Astrocyte (in vitro differentiated cells and primary cell): ENCODE measurements at places on chromosomes 5 and 9. TPM values are rescaled to one million over a fixed set of nuclear protein-coding genes. Genes with fewer than 3 reads are reported as not detected.

DNA sequence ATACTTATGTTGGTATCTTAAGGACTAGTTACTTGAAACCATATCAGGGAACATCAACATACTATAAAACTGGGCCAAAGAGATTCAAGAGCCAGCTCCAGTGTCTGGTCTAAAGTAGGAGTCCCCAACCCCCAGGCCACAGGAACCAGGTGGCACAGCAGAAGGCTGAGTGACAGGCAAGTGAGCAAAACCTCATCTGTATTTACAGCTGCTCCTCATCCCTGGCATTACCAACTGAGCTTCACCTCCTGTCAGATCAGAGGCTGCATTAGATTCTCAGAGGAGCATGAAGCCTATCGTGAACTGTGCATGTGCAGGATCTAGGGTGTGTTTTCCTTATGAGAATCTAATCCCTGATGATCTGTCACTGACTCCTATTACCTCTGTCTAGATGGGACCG lies 581.6 kb upstream of the CDH9 start:
- no peaks in the 10 kb centered on the region for H3K4me1 ChIP-seq
- H3K36me3 ChIP-seq: no peaks in the 10 kb centered on the region
- no peak overlapping the region for H3K27ac ChIP-seq
- no peak overlapping the region for H3K4me3 ChIP-seq
- H3K27me3 ChIP-seq: no peaks in the 10 kb centered on the region

DNA sequence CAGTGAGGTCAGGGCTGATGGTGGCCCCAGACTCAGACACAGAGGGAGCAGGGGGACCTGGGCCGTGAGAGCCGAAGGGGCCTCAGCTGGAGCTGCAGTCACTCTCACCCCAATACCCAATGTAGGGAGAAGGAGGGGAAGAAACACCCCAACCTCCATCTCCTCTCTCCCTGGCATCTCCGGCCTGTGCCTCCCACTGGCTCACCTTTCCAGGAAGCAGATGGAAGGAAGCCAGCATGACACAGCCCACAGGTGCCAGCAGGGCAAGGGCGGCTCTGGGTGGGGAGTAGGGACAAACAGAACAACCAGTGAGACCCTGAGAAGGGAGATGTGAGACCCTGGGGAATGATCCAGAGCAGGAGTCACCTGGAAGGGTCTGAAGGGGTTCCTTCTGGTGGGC lies 3.0 kb upstream of the CRB2 start:
- DNase-seq: no peak
- H3K36me3 ChIP-seq: no peaks in the 10 kb centered on the region
- no peak overlapping the region for H3K4me3 ChIP-seq
- H3K27me3 ChIP-seq: peaks cover 34% of the 10 kb centered on the region

DNA sequence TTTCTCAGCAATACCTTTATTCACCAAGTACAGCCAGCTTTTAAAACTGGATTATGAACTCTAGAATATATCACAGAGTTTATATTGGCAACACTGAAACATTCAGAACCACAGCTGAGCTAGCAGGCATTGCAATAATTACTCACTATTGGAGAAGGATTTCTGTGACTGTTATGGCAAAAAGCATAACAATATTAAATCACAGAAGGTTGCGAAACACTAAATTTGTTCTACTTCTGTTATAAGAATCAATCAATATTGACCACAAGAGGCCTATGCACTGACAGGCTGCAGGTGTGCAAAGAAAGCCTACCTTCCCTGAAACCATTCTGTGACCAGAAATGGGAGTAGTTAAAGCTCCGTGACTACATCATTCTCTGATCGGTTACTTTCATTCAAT lies 59.2 kb downstream of the AP3B1 start:
- H3K4me3 ChIP-seq: no peak overlapping the region
- no peaks in the 10 kb centered on the region for H3K4me1 ChIP-seq
- no peak overlapping the region for H3K27ac ChIP-seq
- no peaks in the 10 kb centered on the region for H3K36me3 ChIP-seq
- DNase-seq: peak; percentile 13

The SLC6A18 gene
- not detected in 2 replicates for total RNA-seq

- peaks cover 5% of the 10 kb centered on the region for H3K27me3 ChIP-seq
- H3K27ac ChIP-seq: no peak overlapping the region
- no peak for DNase-seq
- H3K4me3 ChIP-seq: no peak overlapping the region
- H3K4me1 ChIP-seq: no peaks in the 10 kb centered on the region
- H3K36me3 ChIP-seq: no peaks in the 10 kb centered on the region
Measured at GRCh38 chr5:31890046-31890445, 251.1 kb downstream of the PDZD2 start.

GRCh38 chr5:13932561-13932960 lies 11.9 kb downstream of the DNAH5 start:
- H3K36me3 ChIP-seq: no peaks in the 10 kb centered on the region
- peaks cover 3% of the 10 kb centered on the region for H3K27me3 ChIP-seq
- H3K4me1 ChIP-seq: no peaks in the 10 kb centered on the region
- H3K27ac ChIP-seq: no peak overlapping the region

DNA sequence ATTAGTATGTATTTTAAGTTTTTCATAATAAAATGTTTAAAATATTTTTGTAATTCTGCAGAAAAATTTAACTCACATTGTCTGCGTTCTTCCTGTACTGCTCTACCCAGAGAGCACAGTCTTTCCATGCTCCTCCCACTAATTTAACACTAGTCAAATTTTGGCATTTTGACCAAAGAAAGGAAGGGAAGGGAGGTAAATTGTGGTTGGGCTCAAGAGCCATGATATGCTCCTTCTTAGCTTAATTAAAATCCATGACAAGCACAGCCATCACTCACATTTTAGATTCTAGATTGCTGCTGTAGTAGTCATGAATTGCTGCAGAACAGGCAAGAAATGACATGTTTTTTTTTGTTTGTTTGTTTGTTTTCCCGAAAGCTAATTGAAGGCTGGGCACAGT lies 98.4 kb downstream of the NLN start:
- no peaks in the 10 kb centered on the region for H3K27me3 ChIP-seq
- no peak overlapping the region for H3K4me3 ChIP-seq
- H3K27ac ChIP-seq: no peak overlapping the region
- peaks cover 6% of the 10 kb centered on the region for H3K36me3 ChIP-seq
- no peak for DNase-seq

- H3K4me3 ChIP-seq: no peak overlapping the region
- no peaks in the 10 kb centered on the region for H3K4me1 ChIP-seq
- no peaks in the 10 kb centered on the region for H3K27me3 ChIP-seq
- no peak overlapping the region for H3K27ac ChIP-seq
- no peaks in the 10 kb centered on the region for H3K36me3 ChIP-seq
Measured at GRCh38 chr5:18375641-18376040, 741.4 kb downstream of the TAF11L14 start.

The HAPLN1 gene
- total RNA-seq: 45.0 and 71.9 TPM in 2 replicates

- H3K4me3 ChIP-seq: no peak overlapping the region
- no peak overlapping the region for H3K27ac ChIP-seq
- H3K4me1 ChIP-seq: no peaks in the 10 kb centered on the region
Measured at GRCh38 chr5:62689599-62690368, 111.2 kb downstream of the LRRC70 start.

The SLC25A2 gene
- total RNA-seq: 0.19 and 0.25 TPM in 2 replicates

DNA sequence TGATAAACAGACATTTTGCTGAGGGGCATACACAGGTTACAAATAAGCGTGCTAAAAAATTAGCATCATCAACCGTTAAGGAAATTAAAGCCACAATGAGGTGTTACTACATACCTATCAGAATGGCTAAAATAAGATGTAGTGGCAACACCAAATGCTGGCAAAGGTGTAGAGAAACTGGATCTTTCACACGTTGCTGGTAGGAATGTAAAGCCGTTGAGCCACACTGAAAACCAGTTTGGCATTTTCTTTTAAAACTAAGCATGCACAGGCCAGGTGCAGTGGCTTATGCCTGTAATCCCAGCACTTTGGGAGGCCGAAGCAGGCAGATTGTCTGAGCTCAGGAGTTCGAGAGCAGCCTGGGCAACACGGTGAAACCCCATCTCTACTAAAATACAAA lies 67.0 kb upstream of the SYK start:
- H3K27me3 ChIP-seq: no peaks in the 10 kb centered on the region
- H3K4me3 ChIP-seq: no peak overlapping the region
- DNase-seq: no peak
- no peaks in the 10 kb centered on the region for H3K36me3 ChIP-seq
- no peak overlapping the region for H3K27ac ChIP-seq
